ENCODE measurements at places on chromosomes 2 and 18.

DNA sequence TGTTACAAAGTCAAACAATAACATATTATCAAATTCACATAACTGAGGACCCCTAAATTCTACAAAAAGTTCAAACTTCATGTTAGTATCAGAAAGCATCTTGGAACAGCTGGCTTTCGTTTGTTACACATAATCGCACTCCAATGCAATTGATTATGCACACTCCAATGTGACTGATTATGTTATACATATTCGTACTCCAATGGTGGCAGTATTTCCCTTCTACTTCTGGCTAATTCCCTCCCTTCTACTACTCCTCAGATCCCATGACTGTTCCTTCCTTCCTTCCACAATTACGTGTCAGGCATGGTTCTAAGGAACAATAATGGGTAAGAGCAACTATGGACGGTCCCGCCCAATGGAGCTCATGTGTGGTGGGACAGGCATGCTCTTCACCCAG is 137.1 kb upstream of the CCDC150 start:
- no peak for DNase-seq

DNA sequence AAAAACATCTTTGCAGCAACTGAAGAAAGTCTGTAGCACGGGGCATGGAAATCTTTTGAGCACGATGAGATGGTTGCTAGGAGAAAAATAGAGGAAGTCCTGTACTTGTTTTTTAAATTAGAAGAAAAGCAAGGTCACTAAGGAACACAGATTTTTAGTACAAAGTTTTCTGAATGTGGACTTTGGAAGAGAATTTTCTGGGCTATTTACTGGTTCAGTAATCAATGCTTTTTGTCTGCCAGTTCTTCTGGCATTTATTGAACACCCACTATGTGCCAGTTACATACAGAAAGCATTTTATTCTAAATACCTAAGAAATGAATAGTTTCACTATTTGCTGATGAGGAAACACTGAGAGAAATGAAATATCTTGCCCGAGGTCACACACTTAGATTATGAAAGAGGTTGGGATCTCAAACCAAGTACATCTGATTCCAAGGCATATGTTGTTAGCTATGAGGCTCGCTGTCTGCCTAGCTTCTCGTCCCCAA is 15.6 kb upstream of the MAP3K20 start:
- peak; percentile 45 for DNase-seq

GRCh38 chr2:56026828-56027227 is 103.2 kb upstream of the EFEMP1 start:
- DNase-seq: no peak

GRCh38 chr2:151638191-151638933 is 95.9 kb downstream of the NEB start:
- DNase-seq: no peak

GRCh38 chr2:227388537-227389011 is 825 bp upstream of the SCYGR1 start:
- DNase-seq: peak; percentile 74

- DNase-seq: no peak
Observed at GRCh38 chr18:6487968-6488367, 73.3 kb upstream of the L3MBTL4 start.

DNA sequence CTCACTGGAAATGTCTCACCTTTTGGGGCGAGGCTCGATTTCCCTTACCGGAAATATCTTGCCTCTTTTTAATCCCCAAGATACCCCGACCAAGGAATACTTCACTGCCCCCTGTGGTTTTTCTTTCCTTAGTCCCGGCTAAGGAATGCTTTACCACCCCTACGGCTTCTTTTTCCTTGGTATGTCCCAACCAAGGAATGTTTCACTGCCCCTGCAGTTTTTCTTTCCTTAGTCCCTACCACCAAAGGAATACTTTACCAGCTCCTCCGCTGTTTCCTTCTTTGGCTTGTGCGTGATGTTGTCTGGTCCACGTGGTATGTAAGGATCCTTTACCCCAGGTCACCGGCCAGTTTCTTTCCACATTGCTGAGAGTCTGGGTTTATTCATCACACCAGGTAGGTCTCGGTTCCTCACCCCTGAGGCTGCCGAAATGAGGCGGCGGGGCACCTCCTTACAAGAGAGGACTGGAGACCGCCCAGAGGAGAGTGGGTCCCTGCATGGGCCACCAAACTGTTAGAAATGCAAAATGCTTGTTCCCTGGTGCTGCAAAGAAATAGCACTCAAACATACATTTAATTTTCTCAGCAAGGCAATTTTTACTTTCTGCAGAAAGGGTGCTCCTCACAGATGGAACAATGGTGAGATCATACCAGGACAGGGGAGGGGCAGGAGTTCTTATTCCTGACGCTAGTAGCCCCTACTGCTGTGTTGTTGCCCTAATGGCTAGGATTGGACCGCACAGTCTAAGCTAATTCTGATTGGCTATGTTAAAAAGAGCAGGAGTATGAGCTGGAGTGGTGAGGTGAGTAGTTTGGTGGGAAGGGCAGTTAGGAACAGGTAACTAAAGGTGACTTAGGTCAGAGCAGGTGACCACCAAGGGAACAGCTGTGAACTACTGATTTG is 33.4 kb upstream of the CLASP1 start:
- DNase-seq: no peak

- DNase-seq: no peak
Observed at GRCh38 chr2:144411473-144411872, 108.4 kb downstream of the ZEB2 start.

DNA sequence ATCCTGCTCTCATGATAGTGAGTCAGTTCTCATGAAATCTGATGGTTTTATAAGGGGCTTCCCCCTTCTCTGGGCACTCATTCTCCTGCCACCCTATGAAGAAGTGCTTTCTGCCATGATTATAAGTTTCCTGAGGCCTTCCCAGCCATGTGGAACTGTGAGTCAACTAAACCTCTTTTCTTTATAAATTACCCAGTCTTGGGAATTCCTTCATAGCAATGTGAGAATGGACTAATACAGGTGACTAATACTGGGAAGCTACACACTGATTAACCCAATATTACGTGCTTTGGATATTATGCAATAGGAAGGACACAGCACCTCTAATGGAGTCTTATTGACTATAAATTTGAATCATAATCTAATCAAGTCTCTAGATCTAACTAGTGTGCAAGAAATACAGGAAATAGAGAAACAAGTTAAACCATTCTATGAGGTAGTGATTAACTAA is 107.2 kb upstream of the ETAA1 start:
- DNase-seq: peak; percentile 6

DNA sequence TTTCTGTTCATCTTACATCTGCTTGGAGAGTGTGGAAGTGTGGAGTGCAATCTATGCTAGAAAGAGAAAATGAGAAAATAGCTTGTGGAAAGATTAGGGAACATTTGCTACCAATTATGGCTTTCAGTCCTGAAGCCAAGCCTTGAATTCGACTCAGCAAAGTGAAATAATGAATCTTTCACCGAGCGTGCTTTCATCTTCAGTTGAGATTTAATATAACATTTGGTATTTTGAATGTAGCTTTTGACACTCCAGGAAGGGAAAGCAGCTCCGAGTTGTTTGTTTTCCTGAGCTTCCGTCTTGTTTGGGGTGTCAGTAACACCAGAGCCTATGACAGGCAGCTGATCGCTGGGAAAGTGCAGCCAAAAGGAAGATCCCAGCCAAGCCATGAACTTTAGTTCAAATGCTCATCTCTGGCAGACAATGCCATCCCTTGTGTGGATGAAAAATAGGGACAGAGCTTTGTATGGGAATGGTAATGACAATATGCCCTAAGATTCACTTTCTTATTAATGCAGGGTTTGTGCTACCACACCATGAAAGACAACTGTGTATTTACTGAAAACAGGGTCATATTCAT is 25.0 kb upstream of the PHLPP1 start:
- peak; percentile 10 for DNase-seq

All from GM03348 (cell line).